ENCODE measurements at places on chromosomes 4 and X.

- DNase-seq, result no peak
Measured at GRCh38 chrX:152656890-152657289, 19.2 kb downstream of the GABRQ start.

- no peak for DNase-seq
Measured at GRCh38 chr4:2862528-2862927, 18.9 kb downstream of the ADD1 start.

DNA sequence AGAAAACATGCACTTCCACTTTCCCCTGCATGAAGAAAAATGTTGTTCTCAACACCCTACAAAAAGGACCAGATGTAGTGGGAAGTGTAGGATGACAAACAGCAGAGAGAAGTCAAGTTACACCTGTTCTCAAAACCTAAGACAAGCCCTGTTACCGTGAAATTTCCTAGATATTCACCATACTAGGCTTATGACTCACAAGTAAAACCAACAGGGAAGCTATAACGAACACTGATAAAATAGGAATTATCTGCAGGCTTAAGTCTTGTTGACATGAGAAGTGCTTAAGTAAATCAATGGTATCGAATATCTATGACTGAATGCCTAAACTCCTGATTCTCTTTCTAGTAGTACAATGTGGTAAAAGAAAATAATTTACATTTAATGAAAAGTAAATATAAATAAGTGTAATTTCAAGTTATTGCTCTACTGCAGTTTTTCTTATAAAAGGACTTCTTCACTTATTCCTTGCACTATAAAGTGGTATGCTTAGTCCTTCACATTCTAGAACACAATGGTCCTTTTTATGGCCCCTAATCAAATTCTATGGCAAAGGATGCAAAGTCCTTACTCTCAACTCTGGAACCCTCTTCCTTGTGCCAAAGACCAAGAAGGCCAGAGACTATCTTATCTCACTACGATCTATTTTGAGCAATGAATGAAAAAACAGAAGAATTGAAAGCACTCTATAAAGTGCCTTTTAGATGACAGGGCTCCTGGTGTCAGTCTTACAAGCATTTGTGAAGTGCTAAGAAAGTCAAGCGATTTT, 19.6 kb downstream of the AP1S2 start:
- DNase-seq, result no peak

- no peak for DNase-seq
Measured at GRCh38 chr4:166064721-166065120, 191.7 kb downstream of the TLL1 start.

DNA sequence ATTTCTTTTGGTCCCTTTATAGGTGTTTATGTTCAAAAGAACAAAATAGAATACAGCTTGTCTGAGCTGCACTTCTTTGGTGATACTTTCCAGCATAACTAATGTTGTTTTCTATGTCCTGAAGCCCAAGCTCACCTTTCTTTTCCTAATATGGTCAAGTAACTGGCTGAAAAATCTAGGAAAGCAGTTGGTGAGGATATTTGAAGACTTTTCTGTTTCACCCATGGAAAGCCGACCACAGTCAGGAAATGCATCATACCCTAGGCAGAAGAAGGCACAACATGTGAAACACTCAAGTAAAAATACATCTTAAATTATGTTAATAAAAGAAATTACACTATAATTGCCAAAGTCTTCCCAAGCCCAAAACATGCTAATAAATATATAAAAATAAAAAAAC, 337.0 kb downstream of the PDGFC start:
- peak; percentile 27 for DNase-seq

- no peak for DNase-seq
Measured at GRCh38 chr4:127849505-127850234, 31.0 kb upstream of the PLK4 start.

- DNase-seq, result no peak
Measured at GRCh38 chr4:77445823-77446222, 159.8 kb upstream of the CXCL13 start.

GRCh38 chr4:144461906-144462305, 184.1 kb upstream of the HHIP start:
- DNase-seq, result no peak

- DNase-seq, result no peak
Measured at GRCh38 chrX:16827225-16827624, 41.0 kb downstream of the TXLNG start.

- no peak for DNase-seq
Measured at GRCh38 chr4:163470391-163470790, 3.2 kb downstream of the TKTL2 start.

DNA sequence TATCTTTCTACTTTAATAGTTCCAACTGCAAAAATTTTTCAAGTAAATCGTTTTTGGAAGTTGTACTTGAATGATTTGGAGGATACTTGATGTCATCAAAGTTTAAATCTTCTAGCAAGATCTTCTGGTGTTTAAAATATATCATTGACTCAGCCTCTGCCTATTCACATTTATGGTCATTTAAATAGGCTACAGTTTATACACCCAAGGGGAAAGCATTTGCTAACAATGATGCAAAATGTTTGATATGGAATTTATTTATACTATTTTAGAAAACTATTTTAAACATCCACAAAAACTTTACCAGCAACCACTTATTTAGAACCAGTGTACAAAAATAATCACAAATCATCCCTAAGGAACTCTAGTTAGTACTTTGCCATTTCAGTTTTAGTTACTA, 123.3 kb upstream of the STIM2 start:
- no peak for DNase-seq

DNA sequence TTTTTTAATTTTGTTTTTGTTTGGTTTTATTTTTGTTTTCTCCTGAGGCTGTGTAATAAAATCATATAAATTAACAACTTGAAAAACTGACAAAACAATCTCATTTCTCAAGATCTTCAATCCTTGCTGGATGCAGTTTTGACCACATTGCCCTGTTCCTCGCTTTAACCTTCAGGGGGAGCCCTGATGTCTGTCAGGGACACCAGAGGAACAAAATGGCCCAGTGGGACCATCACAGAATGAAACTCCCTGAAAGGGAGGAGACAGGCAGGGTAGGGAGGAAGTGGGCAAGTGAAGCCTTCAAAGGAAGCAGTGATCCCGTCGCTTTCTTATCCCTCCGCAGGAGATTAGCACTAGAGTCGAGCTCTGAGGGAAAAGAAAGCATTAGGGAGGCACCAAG, 274.9 kb upstream of the LDB2 start:
- DNase-seq, result no peak

DNA sequence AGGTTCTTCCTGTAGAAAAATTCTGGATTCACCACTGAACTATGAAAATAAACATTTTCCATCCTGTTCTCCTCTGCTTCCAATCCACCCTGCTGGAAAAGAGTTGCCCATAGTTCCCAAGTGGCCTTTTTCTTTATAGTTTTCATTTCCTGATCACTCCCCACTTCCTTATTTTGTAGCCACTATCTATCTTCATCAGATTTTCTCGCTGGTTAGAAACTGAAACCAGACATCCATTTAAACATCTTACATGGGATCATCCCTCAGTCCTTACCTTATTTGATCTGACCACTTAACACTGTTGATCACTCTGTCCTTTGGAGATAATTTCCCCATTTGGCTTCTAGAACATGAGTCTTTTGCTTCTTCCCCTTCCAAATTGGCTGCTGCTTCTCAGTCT, 42.2 kb upstream of the SCOC start:
- DNase-seq, result no peak

- DNase-seq, result no peak
Measured at GRCh38 chr4:26058537-26058936, 144.5 kb downstream of the SMIM20 start.

GRCh38 chr4:82696117-82696860, 102.3 kb downstream of the SCD5 start:
- DNase-seq, result no peak

DNA sequence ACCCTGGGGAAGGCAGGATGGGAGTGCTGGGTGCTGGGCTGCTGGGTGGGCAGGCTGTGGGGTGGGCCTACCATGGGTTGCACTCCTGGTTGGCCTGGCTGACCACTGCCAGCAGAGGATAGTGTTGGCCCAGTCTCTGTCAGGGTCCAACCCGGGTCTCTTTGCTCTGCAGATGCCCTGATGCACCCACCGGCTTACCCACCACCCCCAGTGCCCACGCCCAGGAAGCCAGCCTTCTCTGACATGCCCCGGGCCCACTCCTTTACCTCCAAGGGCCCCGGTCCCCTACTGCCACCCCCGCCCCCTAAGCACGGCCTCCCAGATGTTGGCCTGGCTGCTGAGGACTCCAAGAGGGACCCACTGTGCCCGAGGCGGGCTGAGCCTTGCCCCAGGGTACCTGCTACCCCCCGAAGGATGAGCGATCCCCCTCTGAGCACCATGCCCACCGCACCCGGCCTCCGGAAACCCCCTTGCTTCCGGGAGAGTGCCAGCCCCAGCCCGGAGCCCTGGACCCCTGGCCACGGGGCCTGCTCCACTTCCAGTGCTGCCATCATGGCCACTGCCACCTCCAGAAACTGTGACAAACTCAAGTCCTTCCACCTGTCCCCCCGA, 14.2 kb upstream of the ADD1 start:
- no peak for DNase-seq

- no peak for DNase-seq
Measured at GRCh38 chr4:77418333-77418732, 187.3 kb upstream of the CXCL13 start.

- DNase-seq, result no peak
Measured at GRCh38 chrX:54819201-54819600, 11.7 kb downstream of the MAGED2 start.

- no peak for DNase-seq
Measured at GRCh38 chr4:148332486-148332885, 109.7 kb downstream of the NR3C2 start.

DNA sequence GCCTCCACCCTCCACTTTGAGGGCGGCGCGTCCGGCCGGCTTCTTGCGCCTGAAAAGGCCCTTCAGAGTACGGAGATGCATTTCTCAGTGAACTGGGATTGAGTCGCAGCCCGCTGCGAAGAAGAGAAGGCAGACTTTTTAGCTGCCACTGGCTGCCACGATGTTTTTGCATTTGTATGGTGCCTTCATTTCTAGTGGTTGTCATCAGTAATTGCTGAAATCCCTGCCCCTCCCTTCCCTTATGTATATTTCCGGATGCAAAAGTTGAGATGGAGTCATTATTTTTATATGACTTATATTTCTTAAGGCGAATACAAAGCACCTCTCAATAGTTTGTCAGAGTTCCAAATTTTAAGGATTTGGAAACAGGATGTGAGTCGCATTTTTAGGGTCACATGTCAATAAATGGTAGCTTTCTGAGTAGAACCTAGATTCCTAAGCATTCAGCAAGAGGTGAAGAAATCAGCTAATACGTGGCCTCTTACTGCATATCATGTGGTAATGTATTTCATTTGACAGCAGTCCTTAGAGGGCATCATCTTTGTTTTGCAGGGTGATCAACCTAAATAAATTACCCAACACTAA, 658 bp downstream of the ATP6AP2 start:
- no peak for DNase-seq

DNA sequence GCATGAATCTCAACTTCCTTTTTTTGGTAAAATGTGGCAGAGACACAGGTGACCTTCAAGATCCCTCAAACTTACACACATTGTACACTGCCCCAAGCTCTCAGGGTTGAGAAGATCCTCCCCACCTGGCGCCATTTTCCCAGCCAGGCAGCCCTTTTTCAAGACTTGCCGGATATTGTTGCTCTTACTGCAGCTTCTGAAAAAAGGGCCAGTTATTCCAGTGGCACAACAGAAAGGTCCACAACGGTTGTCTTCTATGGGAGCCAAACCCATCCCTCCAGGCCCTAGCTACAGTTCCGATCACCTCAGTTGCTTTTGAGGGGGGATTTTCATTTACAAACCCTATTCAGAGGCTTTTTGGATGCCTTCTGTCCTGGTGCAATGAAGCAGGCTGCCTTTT, 101.1 kb downstream of the CHIC2 start:
- no peak for DNase-seq

GRCh38 chr4:170231377-170231776, 141.6 kb upstream of the AADAT start:
- no peak for DNase-seq

DNA sequence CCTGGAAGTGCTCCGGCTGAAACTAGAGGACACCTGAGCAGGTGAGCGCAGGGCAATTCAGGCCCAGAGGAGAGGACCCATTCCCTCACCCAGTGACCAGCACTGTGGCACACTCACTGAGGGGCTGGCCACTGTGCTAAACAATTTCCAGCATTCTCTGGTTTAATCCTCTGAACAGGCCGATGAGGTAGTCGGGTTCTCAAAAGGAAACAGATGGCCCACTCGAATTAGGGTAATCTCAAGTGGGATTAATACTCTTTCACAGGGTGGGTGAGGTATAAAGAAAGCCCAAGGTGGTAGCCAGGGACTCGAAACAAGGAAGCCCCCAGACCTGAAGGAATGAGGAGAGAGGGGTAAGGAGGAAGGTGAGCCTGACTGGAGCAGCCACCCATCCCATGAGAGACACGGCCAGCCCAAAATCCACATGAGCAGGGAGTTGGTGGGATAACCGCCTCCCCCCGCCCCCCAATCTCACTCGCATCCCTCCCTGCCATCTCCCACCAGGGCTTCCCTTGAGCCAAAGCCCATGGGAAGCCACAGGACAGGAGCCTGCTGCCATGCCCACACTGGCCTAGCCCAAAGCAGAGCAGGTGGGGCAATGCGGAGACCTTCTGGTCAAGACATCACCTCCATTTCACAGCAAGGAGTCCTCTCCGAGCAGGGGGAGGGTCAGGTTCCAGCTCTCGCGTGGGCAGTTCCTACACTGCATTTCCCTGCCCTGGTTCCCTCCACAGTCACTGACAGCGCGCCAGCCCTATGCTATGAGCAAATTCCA, 55.0 kb downstream of the SH3KBP1 start:
- DNase-seq, result no peak

DNA sequence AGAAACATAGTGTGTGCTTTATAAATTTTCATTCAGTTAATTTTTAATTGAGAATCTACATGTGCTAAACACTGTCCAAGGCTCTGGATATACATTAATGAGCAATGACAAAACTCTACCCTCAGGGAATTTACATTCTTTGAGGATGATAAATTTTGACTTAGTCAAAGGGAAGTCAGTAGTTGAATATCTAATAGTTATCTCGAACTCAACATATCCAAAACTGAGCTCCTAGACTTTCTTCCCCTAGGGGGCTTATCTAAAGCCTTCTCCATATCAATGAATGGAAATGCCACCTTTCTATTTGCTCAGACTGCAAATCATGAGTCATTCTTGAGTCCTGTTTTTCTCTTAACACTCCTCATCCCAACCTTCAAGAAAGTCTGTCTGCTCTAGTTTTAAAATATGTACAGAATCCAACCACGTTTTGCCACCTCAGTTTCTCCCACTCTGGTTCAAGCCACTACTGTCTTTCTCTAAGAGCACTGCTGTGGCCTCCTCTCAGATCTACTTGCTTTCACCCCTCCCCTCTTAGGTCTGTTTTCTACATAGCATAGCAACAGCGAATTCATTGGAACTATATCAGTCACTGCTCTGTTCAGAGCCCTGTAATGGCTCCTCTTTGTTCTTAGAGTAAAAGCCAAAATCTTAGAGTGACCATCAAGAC, 9.5 kb downstream of the PARM1 start:
- DNase-seq, result no peak

DNA sequence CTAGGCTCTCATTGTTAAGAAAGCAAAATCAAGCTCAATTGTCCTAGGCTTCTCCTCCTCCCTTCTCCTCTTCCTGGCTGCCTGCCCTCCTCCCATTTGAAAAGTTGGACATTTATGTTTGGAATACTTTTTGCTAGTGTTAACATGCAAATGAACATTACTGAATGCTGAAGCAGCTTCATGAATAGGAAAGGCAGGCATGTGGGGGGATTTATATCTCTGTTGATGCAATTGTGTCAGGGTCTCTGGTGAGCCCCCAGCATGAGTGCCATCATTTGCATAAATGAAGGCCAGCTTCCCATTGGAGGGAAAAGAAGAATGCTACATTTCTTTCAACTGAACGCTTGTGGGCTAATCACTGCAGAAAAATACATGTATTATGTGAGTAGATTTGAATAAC, 160.1 kb upstream of the NDST3 start:
- no peak for DNase-seq

GRCh38 chrX:155070663-155070974, 317 bp downstream of the CMC4 start:
- no peak for DNase-seq
